A172 (cell line): ENCODE measurements at places on chromosomes 1 and 21.

DNA sequence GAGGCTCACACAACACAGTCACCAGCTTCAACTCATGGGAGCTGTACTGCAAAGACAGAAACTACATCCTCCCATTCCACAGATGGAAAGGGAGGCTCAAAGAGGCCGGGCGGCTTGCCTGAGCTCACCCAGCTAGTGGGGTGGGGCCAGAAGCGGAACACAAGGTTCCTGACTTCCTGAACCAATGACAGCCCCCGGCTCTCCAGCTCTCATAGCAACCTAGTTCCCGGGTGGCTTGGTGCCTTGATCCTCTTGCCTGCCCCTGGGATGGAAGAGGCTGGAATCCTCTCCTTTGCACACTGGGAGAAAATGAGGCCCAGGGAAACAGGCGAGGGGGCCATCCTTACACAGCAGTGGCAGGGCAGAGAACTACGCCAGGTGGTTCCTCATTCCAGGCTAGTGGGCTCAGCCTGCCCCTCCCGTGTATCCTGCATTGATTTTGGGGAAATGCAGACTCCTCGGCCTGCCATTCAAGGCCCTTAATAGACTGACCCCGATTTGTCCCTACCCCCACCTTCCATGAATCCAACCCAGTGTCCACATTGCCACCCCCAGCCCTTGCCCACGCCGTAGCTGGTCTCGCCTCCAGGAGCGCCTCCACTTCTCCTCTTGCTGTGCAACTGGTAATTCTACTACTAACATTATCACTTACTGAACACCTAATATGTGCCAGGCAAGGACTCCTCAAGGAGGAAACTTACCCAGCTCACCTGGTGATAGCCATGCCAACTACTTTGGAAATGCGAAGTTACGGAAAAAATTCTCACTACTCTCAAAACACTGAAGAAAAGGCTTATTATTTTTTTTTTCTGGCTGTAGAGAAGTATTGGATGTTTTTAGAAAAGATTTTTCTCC lies 5.0 kb downstream of the RAP1GAP start:
- no peak for DNase-seq

DNA sequence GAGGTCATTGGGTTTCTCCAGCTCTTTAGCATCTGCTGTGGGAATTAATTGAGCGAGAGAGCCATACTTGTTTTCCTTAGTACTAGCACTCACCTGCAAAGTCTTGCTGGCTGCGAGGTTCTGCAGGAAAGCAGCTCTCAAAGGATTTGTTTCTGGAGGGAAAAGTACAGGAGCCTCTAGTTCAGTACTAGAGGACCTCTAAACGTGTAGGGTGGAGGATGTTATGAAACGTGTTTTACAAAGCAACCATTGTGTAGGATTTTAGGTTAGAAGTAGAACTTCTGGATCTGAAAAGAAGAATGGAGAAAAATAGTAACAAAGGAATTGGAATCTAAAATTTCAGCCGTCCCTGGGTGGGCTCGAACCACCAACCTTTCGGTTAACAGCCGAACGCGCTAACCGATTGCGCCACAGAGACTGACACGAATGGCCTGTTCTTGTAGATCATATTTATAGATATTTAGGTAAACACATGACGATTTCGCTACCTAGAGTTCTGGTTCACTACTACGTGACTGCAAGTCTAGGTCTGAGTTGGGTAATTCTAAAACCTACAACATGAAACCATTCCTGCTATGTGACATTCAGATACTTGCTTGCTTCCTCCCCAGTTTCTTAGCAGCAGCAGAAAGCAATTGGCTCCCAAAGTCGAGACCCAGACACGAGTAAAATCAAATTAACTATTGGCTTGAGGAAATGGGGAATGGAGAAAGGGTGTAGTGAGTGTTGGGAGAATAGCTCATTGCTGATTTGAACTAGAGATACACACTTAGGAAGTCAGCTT lies 60.2 kb upstream of the CFAP126 start:
- DNase-seq, result peak; percentile 59

DNA sequence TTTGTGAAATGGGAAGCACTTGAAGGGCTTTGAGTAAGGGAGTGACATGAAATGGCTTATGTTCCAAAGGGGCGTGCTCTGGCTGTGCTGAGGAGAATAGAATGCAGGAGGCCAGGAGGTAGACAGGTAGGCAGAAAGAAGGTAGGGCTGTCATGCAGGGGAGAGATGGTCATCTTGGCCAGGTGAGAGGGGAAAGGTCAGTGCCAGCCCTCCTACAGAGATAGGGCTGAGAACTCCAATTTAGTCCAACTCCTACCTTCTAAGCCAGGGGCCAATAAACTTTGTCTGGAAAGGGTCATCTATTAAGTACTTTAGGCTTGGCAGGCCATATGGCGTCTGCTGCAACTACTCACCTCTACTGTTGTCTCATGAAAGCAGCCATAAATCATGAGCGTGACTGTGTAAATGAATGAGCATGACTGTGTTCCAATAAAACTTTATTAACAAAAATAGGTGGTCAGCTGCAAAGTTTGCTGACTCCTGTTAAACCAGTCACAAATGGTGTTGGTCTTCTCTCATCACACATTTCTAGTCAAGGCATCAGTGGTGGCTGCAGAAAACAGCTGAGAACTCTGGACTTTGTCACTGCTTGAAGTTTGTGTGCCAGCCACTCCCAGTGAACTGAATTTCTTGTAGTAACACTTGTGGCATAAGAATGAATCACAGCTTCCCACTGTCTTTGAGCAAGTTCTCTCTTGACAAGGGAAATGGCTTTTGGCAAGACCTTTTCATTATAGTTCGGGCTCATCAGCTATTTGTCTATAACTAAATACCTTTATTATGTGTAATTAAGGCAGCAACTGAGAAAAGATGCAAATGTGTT lies 32.0 kb upstream of the CD2 start:
- DNase-seq, result peak; percentile 9

- peak; percentile 25 for DNase-seq
Measured at GRCh38 chr1:206967096-206967849, 3.0 kb downstream of the FCAMR start.

GRCh38 chr1:65059930-65060538 lies 88.0 kb upstream of the AK4 start:
- peak; percentile 37 for DNase-seq

GRCh38 chr1:162756523-162756922 lies 34.0 kb upstream of the HSD17B7 start:
- DNase-seq, result peak; percentile 64

DNA sequence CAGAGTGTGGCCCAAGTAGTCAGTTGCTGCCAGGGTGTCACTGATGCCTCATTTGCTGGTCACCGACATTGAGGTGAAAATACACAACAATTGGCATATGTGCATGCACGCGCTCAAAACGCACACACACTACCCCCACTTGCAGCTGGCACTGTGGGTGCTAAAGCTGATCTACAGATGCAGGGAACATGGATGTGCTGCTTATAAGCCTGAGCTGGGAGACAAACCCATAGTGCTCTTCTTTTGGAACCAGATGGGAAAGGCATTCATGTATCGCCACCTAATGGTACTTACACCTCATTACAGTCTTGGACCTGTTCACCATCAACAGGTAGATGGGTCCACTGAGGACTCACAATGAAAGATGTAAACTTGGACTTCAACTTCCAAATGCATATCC lies 70.3 kb upstream of the CAMK1G start:
- DNase-seq, result peak; percentile 63

DNA sequence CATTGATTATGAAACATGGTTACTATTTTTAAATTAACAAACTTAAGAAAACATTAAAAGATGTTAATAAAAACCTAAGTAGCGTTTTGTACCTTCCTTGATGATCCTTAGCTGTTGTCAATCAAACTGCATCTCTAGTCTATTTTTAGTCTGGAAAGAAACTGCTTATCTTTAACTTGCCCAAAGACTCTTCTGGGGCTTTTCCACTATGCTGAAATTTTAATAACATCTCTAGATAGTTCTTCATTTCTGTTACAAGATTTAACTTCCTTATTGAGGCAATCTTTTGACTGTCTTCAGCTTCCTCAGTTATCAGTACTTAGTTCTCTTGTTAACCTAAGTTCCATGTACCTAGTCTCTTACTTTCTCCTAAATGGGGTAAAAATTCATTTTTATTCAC lies 135.9 kb upstream of the HMCN1 start:
- no peak for DNase-seq

DNA sequence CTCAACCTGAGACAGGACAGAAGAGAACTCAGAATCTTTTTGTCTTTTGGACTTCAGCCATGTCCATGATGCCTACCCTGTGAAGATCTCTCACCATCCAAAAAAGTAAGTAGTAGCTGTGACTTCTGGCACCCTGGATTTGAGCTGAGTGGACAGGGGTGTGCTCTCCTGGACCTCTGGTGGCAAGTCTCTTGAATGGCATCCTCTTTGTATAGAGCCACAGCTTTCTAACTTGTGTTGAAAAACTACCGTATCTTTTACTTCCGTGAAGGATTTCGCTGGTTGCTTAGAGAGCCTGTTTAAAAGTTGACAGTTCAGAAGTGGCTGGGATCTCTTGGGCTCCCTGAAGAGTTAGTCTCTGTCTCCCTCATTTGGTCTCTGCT lies 1.8 kb downstream of the MFN2 start:
- no peak for DNase-seq
